ENCODE measurements at places on chromosomes 1 and 21. TPM values are rescaled to one million over a fixed set of nuclear protein-coding genes. Genes with fewer than 3 reads are reported as not detected.

DNA sequence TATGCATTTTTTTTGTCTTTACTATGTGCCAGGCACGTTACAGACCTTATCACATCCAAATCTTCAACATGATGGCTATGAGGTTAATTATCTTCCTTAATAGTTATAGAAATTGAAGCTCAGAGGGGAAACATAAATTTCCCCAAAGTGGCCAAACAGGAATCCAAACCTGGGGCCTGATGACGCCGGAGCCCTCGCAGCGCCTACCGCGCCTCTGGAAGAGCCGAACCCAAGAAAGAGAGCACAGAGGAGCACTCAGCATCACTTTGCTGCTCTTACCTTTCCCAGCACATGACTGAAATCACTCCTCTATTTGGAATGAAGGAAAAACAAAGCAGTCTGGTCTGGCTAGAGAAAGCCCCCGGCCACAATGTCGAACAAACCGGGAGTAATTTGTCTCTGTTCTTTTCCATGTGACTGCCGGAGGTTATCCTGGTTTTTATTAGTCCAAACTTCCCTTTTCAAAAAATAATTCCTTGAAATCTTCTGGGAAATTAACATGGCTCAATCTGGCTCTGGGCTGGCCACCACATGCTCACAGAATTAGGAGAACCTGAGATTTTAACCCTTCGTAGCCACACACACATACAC lies 195.5 kb downstream of the ADSS2 start:
- no peak for DNase-seq

DNA sequence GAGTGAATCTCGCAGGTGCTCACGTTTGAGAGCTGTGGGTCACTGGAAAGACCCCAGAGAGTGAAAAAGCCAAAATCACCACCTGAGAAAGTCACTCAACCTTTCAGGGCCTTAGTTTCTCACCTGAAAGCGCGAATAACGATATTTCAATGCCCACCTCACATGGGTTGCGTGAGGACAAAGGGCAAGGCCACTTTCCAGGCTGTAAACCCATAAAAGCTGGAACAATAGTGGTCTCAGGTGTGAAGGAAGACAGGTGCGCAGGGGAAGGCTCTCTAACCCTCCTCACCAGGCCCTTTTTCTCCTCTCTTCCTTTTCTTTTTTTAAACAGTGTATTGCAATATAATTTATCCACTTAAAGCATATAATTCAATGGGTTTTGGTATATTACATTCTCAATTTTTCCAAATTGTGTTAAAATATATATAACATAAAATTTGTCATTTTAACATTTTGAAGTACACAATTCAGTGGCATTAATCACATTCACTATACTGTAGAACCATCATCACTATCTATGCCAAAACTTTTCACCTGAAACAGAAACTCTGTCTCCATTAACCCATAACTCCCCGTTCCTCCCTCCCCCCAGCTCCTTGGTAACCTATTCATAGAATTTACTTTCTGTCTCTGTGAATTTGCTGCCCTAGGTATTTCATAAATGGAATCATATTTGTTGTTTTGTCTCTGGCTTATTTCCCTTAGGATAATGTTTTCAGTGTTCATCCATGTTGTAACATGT lies 118.4 kb upstream of the TNR start:
- no peak for DNase-seq

- DNase-seq: no peak
These were observed 9.0 kb downstream of the RPF1 start for GRCh38 chr1:84488107-84488506.

- no peak for DNase-seq
These were observed 173.2 kb downstream of the SMYD3 start for GRCh38 chr1:246333855-246334254.

DNA sequence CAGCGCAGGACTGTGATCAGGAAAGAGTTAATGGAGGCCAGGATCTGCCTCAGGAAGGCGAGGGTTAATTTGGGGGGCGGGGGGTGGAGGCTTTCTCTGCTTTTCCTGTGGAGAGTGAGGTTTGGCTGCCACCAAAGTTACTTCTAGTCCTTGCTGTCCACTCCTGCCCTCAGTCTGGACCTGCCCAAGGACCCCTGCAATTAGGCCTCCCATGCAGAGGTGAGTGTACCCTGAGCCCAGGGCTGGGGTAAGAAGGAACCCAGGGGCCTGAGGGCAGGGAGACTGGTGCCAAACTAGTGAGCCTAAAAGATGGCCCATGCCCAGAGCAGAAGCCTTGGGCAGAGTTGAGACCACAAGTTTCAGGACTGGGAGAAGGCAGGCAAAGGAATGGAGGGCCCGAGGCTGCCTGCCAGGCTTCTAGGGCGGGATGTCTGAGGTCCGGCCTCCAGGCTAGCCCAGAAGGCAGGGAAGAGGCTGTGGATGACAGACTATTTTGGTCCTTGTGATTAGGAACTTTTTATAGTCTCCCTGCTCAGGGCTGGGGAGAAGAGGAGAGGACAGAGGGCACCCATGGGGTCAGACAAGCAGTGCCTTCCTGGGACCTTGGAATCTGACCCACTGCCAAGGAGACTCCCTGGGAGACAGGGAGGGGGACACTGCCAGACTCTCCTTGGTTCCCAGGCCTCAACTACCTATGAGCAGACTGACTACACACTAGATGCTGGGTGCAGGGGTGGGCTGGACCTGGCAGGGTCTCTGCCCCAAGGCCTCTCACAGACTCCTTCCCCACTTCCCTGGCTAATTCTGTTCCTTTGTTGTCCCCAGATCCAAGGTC lies at the start of gene FAM110D:
TSS of gene FAM110D (plus strand) at position 172 of the 835 bp plus-strand sequence. CDS start 2,213 bp downstream, outside the sequence.
- no peak for DNase-seq

The H6PD gene
- 8.8 TPM for total RNA-seq

DNA sequence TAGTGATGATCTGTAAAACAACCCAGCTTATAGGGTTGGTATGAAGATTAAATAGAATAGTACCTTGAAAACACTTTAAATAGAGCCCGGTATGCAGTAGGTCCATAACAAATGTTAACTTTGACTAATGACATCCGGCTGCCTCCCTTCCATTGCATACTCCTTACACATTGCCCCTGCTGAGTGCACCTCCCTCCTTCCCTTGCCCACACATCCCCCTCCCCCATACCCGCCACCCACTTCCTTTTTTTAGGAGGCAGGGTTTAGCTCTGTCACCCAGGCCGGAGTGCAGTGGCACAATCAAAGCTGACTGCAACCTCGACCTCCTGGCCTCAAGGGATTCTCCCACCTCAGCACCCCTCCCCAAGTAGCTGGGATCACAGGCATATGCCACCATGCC lies 24.4 kb upstream of the ZC3H12A start:
- peak; percentile 66 for DNase-seq

- DNase-seq: no peak
These were observed 4.7 kb downstream of the OLFML2B start for GRCh38 chr1:162019006-162019405.

DNA sequence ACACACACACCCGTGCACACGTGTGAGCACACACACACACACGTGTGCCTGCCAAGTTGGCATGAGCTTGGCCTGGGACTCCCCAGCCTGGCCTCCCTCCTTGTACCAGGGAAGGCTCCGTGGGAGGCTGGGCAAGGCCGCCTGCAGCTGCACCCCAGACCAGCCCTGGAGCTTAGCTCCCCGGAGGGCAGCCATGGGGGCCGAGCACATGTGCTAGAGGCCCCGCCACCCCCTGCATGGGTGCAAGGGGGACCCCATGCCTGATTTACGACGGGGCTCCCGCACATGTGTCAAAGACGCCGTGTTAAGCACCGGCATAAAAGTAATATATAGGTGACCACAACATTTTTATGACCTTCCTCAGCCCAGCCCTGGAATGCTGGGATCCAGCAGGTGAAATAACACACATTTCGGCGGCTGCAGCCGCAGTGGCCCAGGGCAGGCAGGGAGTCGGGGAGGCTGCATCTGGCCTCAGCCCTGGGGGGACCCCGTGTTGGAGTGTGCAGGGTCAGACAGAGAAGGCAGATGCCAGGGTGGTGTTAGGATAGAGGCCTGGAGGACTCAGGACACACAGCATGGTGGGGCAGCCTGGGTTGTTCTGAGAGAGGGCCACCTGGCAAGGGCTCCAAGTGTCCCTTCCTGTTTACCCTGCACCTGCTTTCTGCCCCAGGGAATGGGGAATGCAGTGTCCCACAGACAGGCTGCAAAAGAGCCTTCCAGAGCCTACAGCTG lies 56.3 kb downstream of the WNT9A start:
- DNase-seq: peak; percentile 3

The GCSAML gene
- total RNA-seq: not detected

DNA sequence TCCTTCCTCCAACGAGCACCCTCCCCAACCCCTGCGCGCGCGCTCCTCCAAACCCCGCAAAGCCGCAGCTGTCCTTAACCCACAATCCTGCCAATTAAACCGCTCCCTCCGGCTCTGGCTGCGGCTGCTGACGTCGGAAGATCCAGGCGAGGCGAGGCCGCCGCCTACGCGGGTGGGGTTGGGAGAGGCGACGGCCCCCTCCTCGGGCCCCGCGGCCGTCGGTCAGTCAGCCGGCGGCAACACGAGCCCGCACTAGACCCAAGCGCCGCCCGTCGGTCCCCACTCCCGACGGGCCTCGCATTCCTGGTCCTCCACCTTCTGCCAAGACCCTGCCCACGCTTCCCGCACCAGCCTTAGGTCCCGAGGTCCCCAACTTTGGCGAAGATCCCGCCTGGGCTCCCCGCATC lies 75.4 kb downstream of the VWA5B1 start:
- no peak for DNase-seq

DNA sequence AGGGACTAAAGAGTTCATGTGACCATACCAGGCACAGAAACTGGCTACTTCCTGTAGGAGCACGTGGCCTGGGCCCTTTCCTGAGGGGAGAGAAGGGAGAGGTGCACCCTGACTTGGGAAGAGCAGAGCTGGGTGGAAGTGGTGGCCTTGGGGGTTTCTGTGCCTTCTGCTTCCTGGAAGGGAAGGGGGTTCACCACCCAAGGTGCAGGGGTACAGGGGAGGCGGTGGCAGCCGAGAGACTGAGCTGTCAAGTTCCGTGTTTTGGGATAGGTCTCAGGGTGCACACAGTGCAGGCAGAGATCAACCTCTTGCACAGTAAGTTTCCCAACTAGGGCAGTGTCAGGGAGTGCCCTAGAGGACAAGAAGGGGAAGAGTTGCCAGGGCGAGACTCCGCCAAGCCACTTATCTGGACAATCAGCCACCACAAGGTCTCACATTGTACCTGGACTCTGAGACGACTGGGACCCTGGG lies 10.1 kb downstream of the HECTD3 start:
- no peak for DNase-seq

GRCh38 chr1:118650107-118650807 lies 337.9 kb downstream of the TBX15 start:
- DNase-seq: no peak

GRCh38 chr1:160116283-160117147 lies 956 bp downstream of the ATP1A2 start:
- DNase-seq: no peak

DNA sequence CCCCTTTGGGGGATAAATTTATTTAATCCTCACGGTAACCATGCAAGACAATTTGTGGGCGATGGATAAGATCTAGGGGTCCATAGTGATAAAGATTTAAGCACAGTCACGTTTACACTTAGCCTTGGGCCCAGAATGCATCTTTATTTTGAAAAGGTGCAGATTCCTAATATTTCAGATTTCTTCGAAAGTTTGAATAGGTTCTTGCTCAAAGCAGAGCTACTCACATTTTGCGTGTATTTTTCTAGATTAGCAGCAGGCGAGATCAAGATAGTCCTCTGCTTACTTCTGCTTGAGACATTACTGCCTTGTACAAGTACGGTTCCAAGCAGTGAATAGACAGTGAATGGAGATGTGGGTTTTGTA lies 647 bp downstream of the TSEN15 start:
- no peak for DNase-seq

The CRNN gene
- not detected for total RNA-seq

DNA sequence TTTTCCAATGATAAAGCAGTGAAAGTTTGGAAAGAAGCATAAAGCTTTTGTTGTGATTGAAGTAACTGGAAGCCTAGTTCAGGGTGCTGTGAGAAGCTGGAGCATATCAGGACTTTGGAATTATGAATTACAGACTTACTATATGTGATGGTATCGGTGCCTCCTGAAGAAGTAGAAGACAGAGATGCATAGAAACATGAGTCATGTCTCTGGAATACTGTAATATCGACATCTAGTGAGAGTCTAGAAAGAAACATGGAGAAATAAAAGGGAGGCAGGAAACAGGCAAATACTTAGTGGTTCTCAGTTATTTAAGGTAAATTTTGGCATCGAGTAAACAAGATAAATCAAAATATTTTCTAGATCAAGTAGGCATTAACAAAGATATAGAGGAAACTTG lies 103.0 kb downstream of the CAMTA1 start:
- no peak for DNase-seq

DNA sequence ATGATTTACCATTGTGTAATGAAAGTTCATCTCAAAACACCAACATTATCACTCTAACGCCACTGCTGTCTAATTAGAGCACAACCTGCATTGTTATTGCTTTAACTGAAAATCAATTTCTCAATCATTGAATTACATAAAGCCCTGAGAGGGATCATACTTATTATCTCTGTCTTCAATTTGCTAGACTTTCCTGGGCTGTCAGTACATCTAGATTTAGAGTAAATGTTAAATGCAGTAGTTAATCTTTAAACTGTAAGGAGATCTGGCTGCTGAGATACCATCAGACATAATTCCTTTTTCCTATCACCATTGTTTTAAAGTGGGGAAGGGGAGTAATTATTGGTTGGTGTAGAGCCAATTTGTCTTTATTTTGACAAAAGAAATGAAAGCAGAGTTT lies 1995.1 kb downstream of the MRPL39 start:
- DNase-seq: no peak

DNA sequence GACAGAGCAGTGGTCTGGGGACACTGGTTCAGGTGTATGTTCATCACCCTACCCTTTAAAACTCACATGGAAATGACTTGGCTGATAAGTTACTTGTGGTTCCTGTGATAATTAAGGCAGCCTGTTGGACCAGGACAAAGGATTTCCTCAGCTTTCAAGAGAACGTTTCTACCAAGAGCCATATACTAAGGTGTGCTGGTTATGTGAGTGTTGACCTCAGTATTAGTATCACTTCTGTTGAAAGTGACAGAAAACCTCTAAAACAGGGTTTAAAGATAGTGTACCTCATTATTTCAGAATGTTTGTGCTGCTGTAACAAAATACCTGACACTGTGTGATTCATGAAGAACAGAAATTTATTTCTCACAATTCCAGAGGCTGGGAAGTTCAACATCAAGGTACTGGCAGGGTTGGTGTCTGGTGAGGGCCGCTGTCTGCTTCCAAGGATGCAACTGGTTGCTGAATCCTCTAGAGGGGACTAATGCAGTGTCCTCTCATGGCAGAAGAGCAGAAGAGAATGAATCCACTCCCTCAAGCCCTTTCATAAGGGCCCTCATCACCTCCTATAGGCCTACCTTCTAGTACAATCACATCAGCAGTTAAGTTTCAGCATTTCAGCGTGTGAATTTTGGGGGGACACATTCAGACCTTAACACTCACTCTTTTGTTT lies 54.9 kb downstream of the UCK2 start:
- no peak for DNase-seq

The ZRANB2 gene
- total RNA-seq: 114 TPM
